HFFc6 (cell line): ENCODE measurements at places on chromosomes 3 and 15. TPM values are rescaled to one million over a fixed set of nuclear protein-coding genes. Genes with fewer than 3 reads are reported as not detected.
A peak's percentile ranks its signal among the peaks of the same experiment; 100 is the strongest.

Gene NANOGP8
- not detected in 3 replicates for total RNA-seq

GRCh38 chr3:15953841-15954240, 156.1 kb upstream of the ANKRD28 start:
- H3K27ac ChIP-seq, result no peak overlapping the region
- no peak overlapping the region for H3K4me3 ChIP-seq
- H3K27me3 ChIP-seq, result peaks cover 9% of the 10 kb centered on the region
- no peaks in the 10 kb centered on the region for H3K36me3 ChIP-seq
- DNase-seq, result no peak

GRCh38 chr3:47482366-47482765, 6.6 kb upstream of the SCAP start:
- H3K4me1 ChIP-seq, result peaks cover 12% of the 10 kb centered on the region
- H3K27ac ChIP-seq, result no peak overlapping the region
- H3K36me3 ChIP-seq, result no peaks in the 10 kb centered on the region; the same call in 1 of the 2 replicates
- H3K4me3 ChIP-seq, result no peak overlapping the region
- no peaks in the 10 kb centered on the region for H3K27me3 ChIP-seq
- no peak for DNase-seq

DNA sequence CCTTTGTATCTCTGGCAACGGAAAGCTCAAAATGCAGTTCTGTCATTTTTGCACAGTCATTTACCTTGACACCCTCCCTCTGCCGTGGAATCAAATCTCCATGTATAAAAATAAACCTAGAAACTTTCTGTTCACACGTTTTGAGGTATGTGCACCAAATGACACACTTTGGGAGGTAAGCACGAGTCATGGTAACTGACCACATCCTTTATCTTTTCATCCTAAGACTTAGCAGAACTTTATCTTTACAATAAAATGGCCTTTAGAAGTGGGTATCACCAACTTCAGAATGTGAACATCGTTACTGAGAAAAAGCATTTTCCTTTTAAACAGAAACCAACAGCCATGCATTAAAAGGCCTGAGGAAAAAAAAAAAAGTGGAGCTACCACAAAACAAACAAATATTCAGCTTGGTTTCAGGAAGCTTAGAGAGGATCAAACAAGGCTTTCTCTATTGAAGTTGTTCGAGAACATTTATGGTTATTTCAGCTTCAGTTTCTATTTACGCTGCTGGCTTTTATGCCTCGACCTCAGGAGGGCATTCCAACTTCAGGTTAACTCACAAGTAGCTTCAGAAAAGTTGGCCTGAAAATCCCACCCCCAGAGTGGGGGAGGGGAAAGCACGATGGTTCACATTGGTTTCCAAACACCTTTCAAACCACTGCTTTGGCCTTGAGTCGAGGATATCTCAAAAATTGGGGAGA, 171.1 kb upstream of the ICE2 start:
- peaks cover 3% of the 10 kb centered on the region for H3K4me1 ChIP-seq
- DNase-seq, result no peak
- H3K36me3 ChIP-seq, result no peaks in the 10 kb centered on the region

- no peak overlapping the region for H3K27ac ChIP-seq
- H3K4me1 ChIP-seq, result peaks cover 17% of the 10 kb centered on the region
- peaks cover 5% of the 10 kb centered on the region for H3K27me3 ChIP-seq
- H3K36me3 ChIP-seq, result no peaks in the 10 kb centered on the region
- H3K4me3 ChIP-seq, result no peak overlapping the region
Observed at GRCh38 chr15:28989239-28989830, 103.6 kb downstream of the APBA2 start.

- no peaks in the 10 kb centered on the region for H3K36me3 ChIP-seq
- peak overlapping the region; percentile 89 for H3K27ac ChIP-seq
- H3K27me3 ChIP-seq, result peaks cover 2% of the 10 kb centered on the region
- H3K4me1 ChIP-seq, result peaks cover 30% of the 10 kb centered on the region
Observed at GRCh38 chr15:75202251-75203016, 752 bp downstream of the C15orf39 start.
